ENCODE measurements at places on chromosomes 5 and 9. TPM values are rescaled to one million over a fixed set of nuclear protein-coding genes. Genes with fewer than 3 reads are reported as not detected.

DNA sequence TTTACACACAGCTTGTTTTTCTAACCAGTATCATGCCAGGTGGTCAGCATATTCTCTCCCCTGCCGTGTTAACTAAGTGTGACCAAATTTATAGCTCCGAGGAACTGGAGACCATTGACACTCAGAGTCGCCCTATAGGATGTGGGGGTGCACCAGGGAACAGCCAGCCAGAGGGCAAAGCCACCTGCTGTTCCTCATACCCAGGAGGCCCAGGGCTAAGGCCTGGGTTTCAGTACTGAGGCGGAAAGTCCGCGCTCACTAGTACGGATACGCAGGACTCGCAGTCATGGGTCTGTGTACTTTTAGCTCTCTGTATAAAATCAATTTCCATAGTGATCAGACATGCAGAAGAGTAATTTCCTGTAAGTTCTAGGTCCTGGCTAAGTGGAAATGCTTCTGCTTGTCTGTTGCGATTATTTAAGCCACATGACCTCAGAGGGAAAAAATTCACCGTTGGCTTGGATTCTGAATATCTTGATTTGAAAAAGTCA is 247.0 kb downstream of the AOPEP start:
- no peak for DNase-seq

- no peak for DNase-seq
These were observed 51.2 kb upstream of the ZSWIM6 start for GRCh38 chr5:61280761-61281427.

- DNase-seq = no peak
These were observed 3.7 kb upstream of the AJM1 start for GRCh38 chr9:136838314-136839228.

CCDC152 gene
- 11.8 TPM for total RNA-seq

- DNase-seq = peak; percentile 83
These were observed 63.2 kb downstream of the PRRT1B start for GRCh38 chr9:131608493-131609037.

GRCh38 chr5:102561894-102562760 is 63.3 kb upstream of the SLCO6A1 start:
- DNase-seq = peak; percentile 67

AJM1 gene
- total RNA-seq = not detected

All from neural progenitor cell (in vitro differentiated cells).